ENCODE measurements at places on chromosomes 11 and 22.

DNA sequence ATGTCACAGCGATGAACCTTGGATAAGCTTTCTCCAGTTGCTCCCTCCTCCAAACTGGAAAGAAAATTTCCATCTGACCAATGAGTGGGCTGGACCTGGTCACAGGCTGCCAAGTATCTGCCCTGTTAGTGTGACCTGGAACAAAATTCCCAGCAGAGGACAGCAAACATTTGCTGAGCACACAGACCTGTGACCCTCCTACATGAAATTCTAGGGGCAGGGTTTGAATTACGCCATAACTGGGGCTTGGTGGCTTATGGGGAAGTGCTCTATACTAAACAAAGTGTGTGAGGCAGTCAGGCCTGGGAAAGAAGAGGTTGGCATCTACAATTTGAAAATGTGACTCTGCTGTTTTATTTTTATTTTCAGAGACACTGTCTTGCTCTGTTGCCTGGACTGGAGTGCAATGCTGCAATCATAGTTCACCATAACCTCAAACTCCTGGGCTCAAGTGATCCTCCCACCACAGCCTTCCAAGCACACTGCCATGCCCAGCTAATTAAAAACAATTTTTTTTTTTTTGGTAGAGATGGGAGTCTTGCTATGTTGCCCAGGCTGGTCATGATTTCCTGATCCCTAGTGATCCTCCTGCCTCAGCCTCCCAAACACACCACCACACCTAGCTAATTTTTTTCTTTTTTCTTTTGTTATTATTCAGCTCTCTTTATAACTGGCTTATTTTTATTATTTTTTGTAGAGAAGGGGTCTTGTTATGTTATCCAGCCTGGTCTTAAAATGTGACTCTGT, 13.6 kb upstream of the XBP1 start:
- DNase-seq: peak; percentile 55

DNA sequence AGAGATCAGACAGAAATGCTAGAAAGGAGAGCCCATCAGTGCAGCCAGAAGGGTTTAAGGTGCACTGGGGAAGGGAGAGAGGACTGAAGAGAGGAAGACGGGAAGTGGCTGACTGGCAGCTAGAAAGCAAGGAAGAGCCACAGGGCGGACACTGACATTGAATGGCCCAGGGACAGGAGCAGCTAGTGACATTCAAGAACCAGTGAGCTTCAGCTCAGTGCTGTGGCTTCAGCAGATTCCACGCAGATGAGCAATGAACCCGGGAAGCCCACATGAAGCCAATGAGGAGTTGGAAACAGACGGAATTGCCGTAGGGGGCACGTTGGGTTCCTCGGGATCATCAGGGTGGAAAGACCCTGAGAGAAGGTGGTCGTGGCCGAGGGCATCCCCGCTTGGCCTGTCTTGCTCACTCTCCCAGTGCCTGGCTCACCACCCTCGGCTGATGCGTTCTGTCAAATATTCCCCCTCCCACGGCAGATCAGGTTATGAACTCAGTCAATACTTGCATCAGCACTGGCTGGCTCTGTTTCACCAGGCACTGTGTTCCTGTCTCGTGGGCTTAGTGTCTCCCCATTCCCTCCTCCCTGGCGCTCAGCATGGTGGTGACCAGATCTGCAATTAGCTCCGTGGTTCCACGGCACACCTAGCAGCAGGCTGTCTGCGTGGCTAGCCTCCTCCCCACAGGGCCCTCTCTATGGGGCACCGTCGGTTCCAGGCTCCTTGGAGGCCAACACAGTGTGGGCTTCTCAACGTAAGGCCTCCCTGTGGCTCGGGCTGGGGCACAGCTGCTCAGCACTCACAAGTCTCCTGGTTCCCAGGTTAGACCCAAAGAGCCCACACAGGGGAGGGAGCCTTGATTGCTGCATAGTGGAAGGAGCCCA, 145.5 kb downstream of the TRIM29 start:
- DNase-seq: no peak

GRCh38 chr22:30575859-30576258, 1.4 kb upstream of the GAL3ST1 start:
- DNase-seq: no peak

- DNase-seq: no peak
Observed at GRCh38 chr11:17686231-17686980, 33.0 kb upstream of the MYOD1 start.
